ENCODE measurements at places on chromosomes 3 and 15. TPM values are rescaled to one million over a fixed set of nuclear protein-coding genes. Genes with fewer than 3 reads are reported as not detected.

GRCh38 chr15:86010891-86011290 lies 68.8 kb upstream of the AGBL1 start:
- DNase-seq, result no peak

DNA sequence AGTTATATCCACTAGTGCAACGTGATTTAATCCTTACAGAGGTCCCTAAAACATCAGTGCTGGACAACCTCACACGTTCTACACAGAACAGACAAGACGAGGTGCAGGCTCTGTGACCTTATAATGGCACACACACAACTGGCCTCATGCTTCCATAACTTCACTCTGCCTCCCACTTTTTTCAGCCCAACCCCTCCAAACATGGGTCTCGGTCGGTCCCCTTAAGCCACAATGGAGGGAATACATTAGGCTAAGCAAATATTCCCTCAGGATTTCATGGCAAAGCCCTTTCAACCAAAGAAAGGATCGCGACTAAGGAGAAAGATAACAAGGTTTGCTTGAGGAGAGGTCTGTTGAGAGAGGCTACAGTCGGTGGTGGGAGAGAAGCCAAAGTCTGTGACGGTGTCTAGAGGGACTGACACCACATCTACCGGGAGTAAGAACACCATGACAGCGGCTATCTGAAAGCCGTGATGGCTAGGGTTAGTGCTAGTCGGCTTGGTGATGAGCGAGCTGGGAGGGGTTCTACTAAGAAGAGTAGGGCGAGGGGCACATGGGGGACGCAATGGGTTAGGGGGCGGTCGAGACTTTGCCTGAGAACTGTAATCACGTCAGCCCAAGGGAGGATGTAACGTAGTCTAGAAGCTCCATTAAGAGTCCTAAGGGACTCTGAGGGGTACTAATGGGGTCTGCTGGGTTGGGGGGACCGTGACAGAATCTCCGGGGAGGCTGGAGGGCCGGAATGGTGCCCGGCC lies 1.0 kb downstream of the MYO9A start:
- peak; percentile 18 for DNase-seq

GRCh38 chr3:46280105-46280797 lies 38.0 kb downstream of the CCR3 start:
- peak; percentile 30 for DNase-seq

DNAH1 gene
- 2.0 TPM for total RNA-seq

- peak; percentile 95 for DNase-seq
Observed at GRCh38 chr15:32682569-32682968, 35.2 kb upstream of the GREM1 start.

SAMMSON gene
- not detected for total RNA-seq

- DNase-seq, result no peak
Observed at GRCh38 chr3:156260331-156260730, 140.0 kb downstream of the KCNAB1 start.

DNA sequence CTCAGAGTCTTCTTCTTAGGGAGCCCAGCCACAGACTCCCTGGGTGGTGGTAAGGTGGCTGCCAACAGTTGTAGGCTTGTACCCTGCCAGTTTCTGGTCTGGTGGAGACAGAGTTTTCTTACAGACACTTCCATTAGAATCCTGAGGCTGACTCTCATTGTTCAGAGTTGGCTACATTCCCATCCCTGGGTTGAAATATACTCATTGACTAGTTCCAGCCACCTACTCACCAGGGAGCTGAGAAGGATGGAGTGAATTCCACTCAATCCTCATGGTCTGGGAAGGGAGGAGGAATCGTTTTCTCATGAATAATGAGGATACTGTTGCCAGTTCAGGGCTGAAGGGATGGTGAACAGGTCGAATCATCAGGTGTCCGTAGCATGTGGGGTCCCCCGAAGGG lies 226.5 kb upstream of the PROK2 start:
- DNase-seq, result peak; percentile 62

GRCh38 chr3:127763816-127764215 lies 58.5 kb downstream of the MGLL start:
- DNase-seq, result no peak

SEMA5B gene
- not detected for total RNA-seq

- DNase-seq, result no peak
Observed at GRCh38 chr3:10432156-10432845, 73.1 kb downstream of the ATP2B2 start.

DNA sequence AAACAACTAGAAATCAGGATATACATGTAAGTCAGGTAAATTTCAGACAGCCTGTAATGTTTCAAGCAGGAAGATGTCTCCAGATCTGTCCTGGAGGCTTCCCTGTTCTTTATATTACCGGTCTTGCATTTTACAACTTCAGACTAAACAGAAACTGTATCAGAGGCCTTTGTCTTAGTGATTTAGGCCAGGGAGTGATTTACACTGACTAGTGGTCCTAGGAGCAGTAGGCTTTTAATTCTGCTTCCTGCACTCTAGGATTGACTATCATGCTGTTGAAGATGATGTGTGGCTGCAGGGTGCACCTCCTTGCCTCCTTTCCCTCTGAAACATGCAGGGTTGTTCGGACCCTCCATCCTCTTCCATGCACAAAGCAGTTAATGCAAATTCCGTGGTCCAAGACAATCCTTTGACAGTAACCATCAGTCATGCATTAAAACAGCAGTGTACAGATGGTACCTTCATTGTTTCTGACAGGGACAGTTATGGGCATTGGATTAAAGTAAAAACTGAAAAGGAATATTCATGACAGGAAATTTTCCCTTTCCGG lies 27.6 kb downstream of the CHRNA7 start:
- DNase-seq, result no peak

- DNase-seq, result peak; percentile 85
Observed at GRCh38 chr3:48694610-48695392, 9.1 kb upstream of the NCKIPSD start.

DNA sequence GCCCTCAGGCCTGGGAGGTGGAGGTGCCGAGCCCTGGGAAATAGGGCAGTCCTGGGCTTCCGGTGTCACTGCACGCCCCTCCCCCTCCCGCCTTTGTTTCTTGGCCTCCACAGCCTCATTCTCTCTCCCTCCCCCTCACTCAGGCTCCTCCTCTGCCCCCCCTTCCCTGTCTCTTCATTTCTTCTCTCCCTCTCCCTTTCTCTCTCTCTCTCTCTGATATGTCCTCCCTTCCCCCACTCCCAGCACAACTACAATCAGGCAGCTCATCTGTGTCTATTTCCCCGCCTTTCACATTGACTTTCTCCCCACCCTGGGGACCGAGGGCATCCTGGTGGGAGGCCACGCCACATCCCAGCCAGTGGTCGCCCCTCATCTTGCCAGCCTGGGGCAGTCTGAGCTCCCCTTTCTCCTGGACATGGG lies 40.2 kb downstream of the IDH2 start:
- DNase-seq, result no peak
